ENCODE measurements at places on chromosomes 4 and X. TPM values are rescaled to one million over a fixed set of nuclear protein-coding genes. Genes with fewer than 3 reads are reported as not detected.

RHOXF2B gene
- not detected for polyA plus RNA-seq

SPATA4 gene
- 1.3 TPM for polyA plus RNA-seq

MECP2 gene
- polyA plus RNA-seq: 24.2 TPM

SRP72 gene
- 138 TPM for polyA plus RNA-seq

SULT1B1 gene
- 1.5 TPM for polyA plus RNA-seq

CHRDL1 gene
- 13.5 TPM for polyA plus RNA-seq

SLC7A11 gene
- polyA plus RNA-seq: 2.2 TPM

TBC1D19 gene
- 18.4 TPM for polyA plus RNA-seq

CXorf49B gene
- not detected for polyA plus RNA-seq

FAM241A gene
- 2.3 TPM for polyA plus RNA-seq

DDIT4L gene
- 1.6 TPM for polyA plus RNA-seq

UBA1 gene
- polyA plus RNA-seq: 169 TPM

DAPP1 gene
- 2.8 TPM for polyA plus RNA-seq

PFKFB1 gene
- polyA plus RNA-seq: 0.32 TPM
